Karpas-422 (cell line): ENCODE measurements at places on chromosomes 6 and 20. TPM values are rescaled to one million over a fixed set of nuclear protein-coding genes. Genes with fewer than 3 reads are reported as not detected.
A peak's percentile ranks its signal among the peaks of the same experiment; 100 is the strongest.

F13A1 gene
- total RNA-seq, result 0.78 and 3.2 TPM in 2 replicates

UBE2V1 gene
- 76.7 and 95.6 TPM in 2 replicates for total RNA-seq

DOK5 gene
- not detected in 2 replicates for total RNA-seq

- H3K27me3 ChIP-seq, result no peaks in the 10 kb centered on the region
- H3K36me3 ChIP-seq, result no peaks in the 10 kb centered on the region
- peak; percentile 90 for DNase-seq
- H3K27ac ChIP-seq, result peak overlapping the region; percentile 94
- H3K4me3 ChIP-seq, result no peak overlapping the region
- H3K4me1 ChIP-seq, result peaks cover 48% of the 10 kb centered on the region
These were observed 42.0 kb upstream of the ESR1 start for GRCh38 chr6:151765444-151765886.

DNA sequence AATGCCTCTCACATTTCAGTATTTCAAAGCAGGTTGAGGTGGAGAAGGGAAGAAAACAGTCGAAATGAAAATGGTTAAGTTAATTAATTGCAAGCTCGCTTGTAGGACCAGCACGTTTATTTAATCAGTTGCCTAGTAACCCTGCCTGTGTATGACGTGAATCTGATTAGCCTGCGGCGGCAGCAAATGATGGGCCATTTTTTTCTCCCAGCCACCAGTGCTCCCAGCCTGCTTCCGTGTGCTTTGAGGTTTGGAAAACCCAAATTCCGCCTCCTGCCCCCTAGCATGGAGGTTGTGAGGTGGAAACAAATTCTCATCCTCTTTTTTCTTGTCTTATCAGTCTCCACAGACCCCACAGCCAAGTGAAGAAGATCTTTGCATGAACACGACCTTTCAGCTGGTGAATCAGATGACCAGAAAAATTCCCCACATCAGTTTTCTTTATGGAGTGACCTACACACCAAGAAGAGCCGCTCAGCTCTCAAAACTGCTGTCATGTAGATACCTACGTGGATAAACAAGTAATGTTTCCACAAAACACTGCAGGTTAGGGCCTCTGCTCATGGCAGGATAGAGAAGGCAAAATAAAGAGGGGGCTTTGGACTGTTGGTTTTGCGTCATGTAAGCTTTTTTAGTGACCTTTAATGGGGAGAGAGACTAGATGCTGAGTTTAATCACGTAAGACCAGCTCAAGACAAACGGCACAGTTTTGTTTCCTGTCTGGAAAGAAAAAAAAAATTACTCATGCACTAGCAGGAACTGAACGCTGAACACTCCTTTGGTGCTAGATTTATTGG lies 572.9 kb upstream of the NOX3 start:
- no peak overlapping the region for H3K27ac ChIP-seq
- H3K4me1 ChIP-seq, result no peaks in the 10 kb centered on the region
- H3K36me3 ChIP-seq, result no peaks in the 10 kb centered on the region

GRCh38 chr6:17454316-17455005 lies 61.1 kb downstream of the CAP2 start:
- no peak for DNase-seq
- H3K27me3 ChIP-seq, result no peaks in the 10 kb centered on the region
- no peak overlapping the region for H3K27ac ChIP-seq
- no peak overlapping the region for H3K4me3 ChIP-seq
- H3K4me1 ChIP-seq, result no peaks in the 10 kb centered on the region

- no peaks in the 10 kb centered on the region for H3K36me3 ChIP-seq
- H3K27me3 ChIP-seq, result no peaks in the 10 kb centered on the region
- no peak for DNase-seq
- no peak overlapping the region for H3K27ac ChIP-seq
These were observed 100.4 kb upstream of the NAA20 start for GRCh38 chr20:19916531-19917485.

DNA sequence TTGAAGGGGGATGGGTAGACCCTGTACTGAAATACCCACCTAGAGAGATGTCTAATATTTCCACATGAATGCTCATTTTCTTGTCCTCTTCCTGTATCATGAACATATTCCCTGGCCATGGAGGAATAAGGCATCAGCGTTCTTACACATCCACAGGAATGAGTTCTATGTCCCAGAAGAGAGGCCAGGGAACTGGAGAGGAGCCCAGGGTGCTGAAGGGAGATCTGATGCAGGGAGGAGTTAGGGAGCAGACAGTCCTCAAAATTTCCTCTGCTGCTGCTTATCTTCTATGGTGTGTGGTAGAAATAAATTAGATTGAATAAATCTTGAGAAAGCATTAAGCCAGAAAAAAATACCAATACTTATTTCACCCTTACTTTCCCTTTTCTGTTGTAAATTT lies 295.0 kb downstream of the KCNQ5 start:
- H3K27me3 ChIP-seq, result no peaks in the 10 kb centered on the region
- H3K4me3 ChIP-seq, result no peak overlapping the region
- no peak for DNase-seq

GRCh38 chr6:80472271-80472670 lies 365.8 kb downstream of the BCKDHB start:
- H3K27ac ChIP-seq, result no peak overlapping the region
- H3K27me3 ChIP-seq, result no peaks in the 10 kb centered on the region
- no peaks in the 10 kb centered on the region for H3K4me1 ChIP-seq
- no peak for DNase-seq

GRCh38 chr20:11054266-11054993 lies 380.6 kb upstream of the JAG1 start:
- H3K4me1 ChIP-seq, result no peaks in the 10 kb centered on the region
- no peak overlapping the region for H3K27ac ChIP-seq
- no peak for DNase-seq
- H3K27me3 ChIP-seq, result no peaks in the 10 kb centered on the region
- H3K4me3 ChIP-seq, result no peak overlapping the region

GRCh38 chr6:163226181-163226835 lies 188.2 kb upstream of the QKI start:
- H3K36me3 ChIP-seq, result no peaks in the 10 kb centered on the region
- DNase-seq, result no peak
- no peak overlapping the region for H3K4me3 ChIP-seq
- H3K27ac ChIP-seq, result no peak overlapping the region

- no peaks in the 10 kb centered on the region for H3K27me3 ChIP-seq
- H3K4me1 ChIP-seq, result no peaks in the 10 kb centered on the region
- H3K4me3 ChIP-seq, result no peak overlapping the region
- H3K27ac ChIP-seq, result no peak overlapping the region
These were observed 2.1 kb downstream of the WFDC8 start for GRCh38 chr20:45576995-45577394.
